ENCODE measurements at places on chromosomes 1 and 21.

DNA sequence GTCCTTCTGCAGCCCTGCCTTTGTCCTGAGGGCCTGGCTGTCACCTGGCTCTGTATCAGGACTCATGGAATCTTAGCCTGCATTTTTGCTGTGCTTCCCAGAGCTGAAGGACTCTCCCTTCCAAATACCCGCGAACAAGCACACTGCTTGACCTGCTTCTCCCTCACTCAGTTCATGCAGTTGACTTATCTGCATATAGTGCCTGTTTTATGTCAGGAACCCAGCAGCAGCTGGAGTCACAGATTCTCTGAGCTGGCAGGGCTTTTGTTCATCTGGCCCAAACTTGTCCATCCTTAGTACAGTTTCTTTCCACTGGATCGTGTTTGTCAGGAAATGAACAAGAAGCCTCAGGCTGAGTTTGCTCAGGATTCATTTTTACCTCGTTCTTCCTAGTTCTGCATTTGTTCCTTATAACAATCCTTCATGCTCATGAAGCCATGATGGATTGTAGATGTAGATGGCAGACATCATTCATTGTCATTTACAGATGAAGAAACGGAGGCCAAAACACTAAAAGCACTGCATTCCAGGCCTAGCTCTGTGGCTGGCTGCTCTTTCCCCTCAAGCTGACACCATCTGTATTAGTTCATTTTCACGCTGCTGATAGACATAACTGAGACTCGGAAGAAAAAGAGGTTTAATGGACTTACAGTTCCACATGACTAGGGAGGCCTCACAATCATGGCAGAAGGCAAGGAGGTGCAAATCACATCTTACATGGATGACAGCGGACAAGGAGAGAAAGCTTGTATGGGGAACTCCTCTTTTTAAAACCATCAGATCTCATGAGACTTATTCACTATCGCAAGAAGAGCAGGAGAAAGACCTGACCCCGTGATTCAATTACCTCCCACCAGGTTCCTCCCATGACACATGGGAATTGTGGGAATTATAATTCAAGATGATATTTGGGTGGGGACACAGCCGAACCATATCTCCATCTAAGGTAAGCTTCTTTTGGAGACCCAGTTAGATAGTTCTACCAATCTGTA, 150.9 kb downstream of the HIVEP3 start:
- no peak for DNase-seq

DNA sequence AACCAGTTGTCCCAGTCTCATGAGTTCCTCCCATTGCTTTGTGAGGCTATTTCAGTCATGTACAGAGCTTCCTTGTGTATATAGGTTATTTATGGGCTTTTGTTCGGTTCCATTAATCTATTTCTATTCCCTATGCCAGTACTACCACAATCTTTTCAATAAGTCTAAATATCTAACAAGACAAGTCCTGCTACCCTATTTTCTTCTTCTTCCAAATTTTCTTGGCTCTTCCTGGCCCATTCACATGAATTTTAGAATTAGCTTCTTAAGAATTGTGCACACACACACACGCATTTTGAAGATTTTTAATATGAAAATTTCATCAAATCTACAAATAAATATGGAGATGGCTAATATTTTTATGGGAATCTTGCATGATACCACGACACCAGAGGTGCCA, 33.8 kb upstream of the ATF3 start:
- DNase-seq = no peak

DNA sequence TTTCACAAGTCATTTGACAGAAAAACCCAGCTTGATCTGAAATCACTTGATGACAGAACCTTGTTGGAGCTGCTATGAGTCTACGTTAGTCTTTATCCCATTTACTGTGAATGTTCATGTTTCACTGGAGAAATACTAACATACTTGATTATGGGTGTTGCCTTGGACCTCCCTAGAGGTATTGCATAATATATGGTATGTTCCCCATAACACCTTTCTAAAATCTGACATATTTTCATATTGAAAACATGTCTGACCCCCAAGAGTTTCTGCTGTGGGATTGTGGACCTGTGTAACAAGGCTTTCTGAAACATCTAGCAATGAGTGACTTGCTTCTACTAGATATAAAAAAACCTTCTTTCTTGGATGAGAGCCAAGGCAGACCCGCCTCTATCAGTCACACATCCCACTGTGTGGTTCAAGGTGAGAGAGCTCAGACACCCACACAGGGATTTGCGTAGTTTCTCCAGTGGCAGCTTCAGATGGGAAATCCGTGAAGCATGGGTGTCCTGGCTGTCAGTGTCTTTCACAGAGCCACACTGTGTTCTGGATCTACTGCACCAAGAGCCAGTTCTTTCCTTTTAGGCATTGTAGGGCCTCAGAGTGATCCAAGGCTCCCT, 4.6 kb downstream of the NENF start:
- no peak for DNase-seq

GRCh38 chr1:63892632-63893395, 119.0 kb downstream of the ROR1 start:
- DNase-seq = peak; percentile 41

GRCh38 chr1:115189814-115190539, 100.7 kb upstream of the TSPAN2 start:
- no peak for DNase-seq

- DNase-seq = no peak
These were observed 24.1 kb upstream of the NFASC start for GRCh38 chr1:204846546-204846945.

DNA sequence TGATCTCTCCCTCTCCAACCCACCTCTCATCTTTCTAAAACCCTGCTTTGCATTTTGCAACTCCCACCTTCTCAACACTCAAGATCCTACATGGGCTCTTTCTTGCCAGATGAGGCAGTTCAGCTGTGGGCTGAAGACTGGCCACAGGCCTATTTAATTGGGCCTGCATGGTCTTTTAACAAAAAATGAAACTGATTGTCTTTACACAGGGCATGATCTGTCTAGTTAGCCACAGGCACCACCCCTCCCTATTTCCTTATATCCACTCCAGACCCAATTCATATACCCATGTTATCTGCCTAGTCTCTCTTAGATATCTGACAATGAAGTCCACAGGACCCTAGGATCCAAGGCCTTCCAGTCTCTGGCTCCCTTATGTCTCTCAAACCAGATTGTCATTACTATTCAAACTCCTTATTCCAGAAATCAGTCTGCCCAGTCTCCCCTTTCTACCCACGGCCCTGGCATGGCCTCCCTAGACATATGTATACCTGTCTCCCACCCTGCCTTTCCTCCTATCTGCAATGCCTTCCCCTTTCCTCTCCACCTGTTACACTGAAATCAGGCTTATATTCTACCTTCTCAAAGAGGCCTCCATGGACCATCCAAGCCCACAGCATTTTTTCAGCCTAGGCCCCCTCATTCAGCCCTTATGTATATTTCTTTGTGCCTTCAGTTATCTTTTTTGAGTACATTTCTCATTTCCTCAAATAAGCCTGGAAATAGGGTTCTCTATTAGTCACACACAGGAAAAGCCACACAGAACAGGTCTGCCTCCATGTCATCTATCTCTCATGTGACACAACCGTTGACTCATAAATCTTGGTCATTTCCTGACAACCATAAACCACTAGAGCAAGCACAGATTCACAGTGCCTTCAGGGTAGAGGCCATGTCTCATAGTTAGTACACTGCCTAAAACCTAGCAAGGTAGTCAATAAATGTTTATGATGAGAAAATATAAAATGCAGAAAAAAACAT, 39.0 kb downstream of the LPAR3 start:
- DNase-seq = no peak

GRCh38 chr1:25906644-25907300, 553 bp upstream of the STMN1 start:
- peak; percentile 85 for DNase-seq

- no peak for DNase-seq
These were observed 662 bp upstream of the LGALS8 start for GRCh38 chr1:236522937-236523703.

- no peak for DNase-seq
These were observed 27.4 kb upstream of the GJA5 start for GRCh38 chr1:147787765-147788164.

GRCh38 chr1:112040891-112041740, 51.6 kb upstream of the KCND3 start:
- no peak for DNase-seq

DNA sequence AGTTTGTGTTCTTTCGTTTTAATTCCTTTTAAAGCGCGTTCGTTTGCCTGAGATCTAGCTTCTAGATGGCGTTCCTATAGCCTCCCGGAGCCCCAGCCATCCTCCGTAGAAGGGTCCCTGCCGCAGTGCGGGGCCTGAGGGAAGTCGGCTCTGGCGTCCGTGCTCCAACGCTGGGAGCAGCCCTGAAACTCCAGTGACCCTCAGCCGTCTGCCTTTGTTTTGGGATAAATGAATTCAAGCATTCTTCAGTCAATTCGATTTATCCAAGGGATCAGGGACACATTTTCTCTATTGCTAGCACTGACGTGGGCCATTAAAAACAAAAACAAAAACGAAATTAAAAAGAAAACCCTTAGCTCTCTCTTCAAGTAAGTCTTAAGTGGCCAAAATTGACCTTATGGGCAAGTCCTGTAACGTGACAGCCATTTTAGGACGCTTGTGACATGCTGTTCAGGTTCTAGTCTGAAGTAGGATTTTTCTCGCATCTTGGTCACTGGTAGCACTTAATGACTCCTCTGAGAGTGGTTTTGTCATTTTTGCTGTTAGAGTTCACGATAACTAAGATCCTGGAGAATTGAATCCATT, 742 bp upstream of the HSPA13 start:
- DNase-seq = no peak

- no peak for DNase-seq
These were observed 12.4 kb upstream of the BSDC1 start for GRCh38 chr1:32406629-32407111.

DNA sequence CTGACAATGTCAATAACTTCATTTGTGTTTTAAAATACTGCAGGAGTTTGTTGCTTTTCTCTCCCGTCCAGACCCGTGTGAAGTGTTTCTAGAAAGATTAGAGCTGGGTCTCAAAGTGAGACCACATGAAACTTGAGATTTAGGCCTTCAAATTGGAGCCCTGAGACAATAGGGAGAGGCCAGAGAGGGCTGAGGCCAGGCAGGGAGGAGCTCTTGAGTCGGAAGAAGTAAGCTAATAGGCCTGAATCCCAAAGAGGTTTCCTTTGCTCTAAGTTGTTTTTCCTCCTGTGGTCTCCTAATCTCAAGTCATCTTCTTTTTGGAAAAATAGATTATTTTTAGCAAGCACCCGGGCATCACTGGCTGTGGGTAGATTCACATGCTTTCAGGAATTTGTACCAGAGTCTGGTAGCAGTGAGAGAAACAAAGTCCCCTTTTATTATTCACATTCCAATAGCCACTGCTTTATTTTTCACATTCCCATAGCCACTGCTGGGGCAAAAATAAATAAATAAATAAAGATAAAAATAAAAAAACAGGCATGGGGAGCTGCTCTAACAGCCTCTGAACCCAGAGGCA, 25.6 kb downstream of the CD244 start:
- no peak for DNase-seq

GRCh38 chr1:90834354-90834885, 117.3 kb upstream of the BARHL2 start:
- DNase-seq = no peak

GRCh38 chr1:151813271-151813977, 8.2 kb upstream of the LINGO4 start:
- no peak for DNase-seq
